ENCODE measurements at places on chromosomes 13 and 19.
A peak's percentile ranks its signal among the peaks of the same experiment; 100 is the strongest.

- peak; percentile 97 for DNase-seq
These were observed 16.9 kb upstream of the BTBD2 start for GRCh38 chr19:2032296-2032941.

DNA sequence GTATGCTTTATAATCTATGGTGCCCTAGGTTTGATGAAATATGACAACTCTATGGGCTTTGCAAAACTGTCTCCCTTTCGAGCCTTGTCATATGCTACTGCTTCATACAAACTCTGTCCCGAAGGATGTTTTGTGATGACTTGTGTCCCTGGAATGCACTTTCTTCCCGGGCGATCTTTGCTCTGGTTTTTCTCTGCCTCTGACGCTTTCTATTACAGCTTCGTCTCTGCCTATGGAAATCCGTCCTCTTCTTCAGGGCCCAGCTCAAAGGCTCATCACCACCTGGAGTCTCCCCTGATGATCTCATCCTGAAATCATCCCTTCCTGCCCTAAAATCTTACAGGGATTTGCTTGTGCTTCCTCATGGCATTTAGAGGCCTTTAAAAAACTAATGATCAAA, 191.5 kb upstream of the KL start:
- no peak for DNase-seq

GRCh38 chr19:31496076-31496475, 146.8 kb upstream of the TSHZ3 start:
- DNase-seq: no peak

- DNase-seq: no peak
These were observed 9.7 kb upstream of the CEBPA start for GRCh38 chr19:33312065-33312464.

DNA sequence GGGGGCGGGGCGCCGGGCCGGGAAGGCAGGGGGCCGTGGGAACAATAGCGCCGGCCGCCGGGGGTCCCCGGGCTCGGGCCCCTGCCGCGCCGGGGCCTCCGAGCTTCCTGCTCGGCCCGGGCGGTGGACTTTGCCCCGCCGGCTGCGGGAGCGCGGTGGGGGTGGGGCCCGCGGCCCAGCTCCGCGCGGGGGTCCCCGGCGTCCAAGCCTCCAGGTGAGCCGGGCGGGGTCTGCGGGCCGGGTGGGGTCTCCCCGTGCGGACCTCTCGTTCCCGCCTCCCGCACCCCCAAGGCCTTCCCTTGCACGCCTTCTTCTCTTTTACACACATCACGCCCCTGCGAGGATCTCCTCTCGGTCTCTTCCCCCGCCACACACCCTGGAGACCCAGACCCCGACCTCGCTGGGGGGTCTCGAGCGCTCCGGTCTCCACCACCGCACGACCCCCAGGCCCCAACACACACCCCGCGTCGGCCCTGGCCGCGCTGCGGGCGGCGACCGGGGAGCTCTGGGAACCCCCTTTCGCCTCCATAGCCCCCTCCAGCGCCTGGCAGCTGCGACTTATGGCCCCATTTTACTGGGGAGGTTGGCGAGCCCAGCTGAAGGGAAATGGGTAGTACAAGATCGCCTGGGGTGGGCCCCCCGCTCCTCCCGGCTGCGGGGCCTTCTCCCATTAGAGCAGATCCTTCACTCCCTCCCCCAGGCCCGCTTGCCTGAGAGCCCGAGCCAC, 711 bp downstream of the CAMSAP3 start:
- DNase-seq: no peak

GRCh38 chr13:39196965-39197646, 158.8 kb downstream of the NHLRC3 start:
- no peak for DNase-seq

GRCh38 chr19:18789883-18790565, 1.1 kb downstream of the COMP start:
- DNase-seq: no peak

DNA sequence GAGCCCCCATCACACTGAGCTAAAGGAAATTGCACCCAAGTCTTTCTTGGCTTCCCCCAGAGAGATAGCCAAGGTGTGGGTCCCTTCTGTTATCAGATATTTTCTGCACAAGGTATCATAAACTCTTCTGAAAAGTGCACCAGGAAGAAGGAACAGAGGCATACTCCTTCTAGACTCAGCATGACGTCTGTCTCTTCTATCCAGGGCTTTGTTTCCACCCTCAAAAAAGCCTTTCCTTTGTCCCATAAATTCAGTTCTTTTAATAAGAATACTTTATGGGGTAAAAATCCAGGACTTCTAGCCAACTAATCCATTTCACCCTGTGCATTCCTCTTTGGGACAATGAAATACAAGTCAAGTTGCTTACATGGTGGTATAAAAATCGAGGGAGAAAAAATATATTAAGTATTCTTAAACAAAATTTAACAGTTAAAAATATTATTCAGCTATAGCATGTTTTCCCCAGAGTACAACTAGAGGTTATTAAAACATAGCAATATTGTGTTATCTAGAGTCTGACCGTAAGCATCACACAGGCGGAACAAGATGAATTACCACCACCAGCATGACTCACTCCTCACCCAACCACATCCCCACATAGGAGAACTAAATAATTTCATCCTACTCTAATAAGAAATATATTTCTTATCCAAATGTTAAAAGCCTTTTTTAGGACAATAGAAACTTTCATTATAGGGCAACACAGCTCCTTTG, 79.9 kb upstream of the GPC6 start:
- no peak for DNase-seq

- no peak for DNase-seq
These were observed 101.7 kb upstream of the SPRY2 start for GRCh38 chr13:80442609-80443008.

GRCh38 chr19:19345232-19345631, 24.6 kb downstream of the MAU2 start:
- no peak for DNase-seq

- DNase-seq: no peak
These were observed 15.1 kb upstream of the CEBPG start for GRCh38 chr19:33358408-33358807.

DNA sequence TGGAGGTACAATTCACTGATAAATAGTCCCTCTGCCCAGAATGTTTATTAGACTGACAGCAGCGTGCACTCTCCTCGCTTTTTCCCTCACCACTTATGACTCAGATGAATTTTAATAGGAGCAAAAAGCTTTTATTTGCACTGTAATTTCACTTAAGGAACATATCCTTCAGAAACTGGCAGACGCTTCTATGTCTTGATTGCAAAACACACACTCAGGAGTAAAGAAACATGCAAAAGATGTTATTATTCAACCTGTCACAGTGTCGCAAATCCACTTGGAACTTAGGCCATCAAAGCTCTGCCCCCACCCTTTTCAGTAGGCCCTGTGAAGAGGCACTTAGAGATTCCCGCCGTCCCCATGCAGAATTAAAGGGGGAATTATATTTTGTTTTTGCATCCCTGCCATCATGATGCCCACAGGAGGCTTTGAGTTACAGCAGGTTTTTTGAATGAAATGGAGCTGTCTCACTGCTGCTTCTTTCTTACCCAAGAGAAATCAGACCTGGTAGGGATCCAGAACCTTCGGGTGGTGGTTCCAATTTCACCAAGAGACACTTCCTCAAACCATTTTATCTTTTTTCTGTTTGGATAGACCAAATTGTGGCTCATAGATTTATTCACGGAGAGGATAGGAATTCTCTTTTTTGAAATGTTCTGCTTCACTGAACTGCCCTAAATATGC, 74.5 kb downstream of the GGACT start:
- peak; percentile 72 for DNase-seq

GRCh38 chr13:50352720-50353480, 337.7 kb downstream of the KCNRG start:
- no peak for DNase-seq

DNA sequence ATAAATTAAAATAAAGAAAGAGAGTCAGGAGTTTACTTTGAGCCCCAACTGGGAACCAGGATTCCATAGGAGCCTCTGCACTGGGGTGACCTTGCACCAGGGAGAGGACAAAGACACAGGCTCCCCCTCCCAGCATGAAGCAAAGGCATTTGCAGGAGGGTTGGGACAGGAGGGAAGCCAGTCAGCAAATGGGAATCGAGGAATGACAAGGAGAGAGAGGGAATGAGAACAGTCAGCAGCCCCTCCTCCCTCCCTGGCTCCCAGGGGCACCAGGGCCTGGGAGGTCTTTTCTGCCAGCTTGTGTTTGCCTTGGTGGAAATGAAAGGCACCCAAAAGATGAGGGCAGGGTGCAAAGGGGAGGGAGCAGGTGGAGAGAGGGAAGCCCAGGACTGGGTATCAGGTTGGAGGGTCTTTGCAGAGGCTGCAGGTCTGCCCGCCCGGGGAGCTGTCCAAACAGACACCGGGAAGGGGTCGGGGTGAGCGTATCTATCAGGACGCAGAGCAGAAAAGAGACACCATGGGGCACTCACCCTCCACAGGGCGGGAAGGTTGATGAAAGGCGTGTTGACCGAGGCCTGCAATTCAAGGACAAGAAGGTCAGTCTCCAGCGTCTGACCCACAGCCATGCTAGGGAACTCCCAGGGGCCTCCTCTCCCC, 3.8 kb downstream of the SBSN start:
- no peak for DNase-seq

DNA sequence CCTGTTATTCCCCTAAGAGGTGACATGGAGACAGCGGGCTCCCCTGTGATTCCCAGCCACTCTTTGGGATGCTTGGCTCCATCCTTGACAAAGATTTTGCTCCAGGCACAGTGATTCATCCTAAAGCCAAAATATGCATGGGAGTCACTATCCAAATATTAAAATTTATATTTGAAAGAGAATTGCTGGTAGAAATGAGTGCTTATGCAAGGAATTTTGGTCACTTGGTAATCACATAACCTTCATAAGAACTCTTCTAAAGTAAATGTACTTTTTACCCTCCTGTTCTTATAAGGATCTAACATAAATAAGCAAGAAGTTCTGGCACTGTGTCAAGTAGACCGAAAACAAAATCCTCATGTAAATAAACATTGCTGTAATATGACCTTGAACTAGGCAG, 385.8 kb downstream of the ITGBL1 start:
- no peak for DNase-seq

DNA sequence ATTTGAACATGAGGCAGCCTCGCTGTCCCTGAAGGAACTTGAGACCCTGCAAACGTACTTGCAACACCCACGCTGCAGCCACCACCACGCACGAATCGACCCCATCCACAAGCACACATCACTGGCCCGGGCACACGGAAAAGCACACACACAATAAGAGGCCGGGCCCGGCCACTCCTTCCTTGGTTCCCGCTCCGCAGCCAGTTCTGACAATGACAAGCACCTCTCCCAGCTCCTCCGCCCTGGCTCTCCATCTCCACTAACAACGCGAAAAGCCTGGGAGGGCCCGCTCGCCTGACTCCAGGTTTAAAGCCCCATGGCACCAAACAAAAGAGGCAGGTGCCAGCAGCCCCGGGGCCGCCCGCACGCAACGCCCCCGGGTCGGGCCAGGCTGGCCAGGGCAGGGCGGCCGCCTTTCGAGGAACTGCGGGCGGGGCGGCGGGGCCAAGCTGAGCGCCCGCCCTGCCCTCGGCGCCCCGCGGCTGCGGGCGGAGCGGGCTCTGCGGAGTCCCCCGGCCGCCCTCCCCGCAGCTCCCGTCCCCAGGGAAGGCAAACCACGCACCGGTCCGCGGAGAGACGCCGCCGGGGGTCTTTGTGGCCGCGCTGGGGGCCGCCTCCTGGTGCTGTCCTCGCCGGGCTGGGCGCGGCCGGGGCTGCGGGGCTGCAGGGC, 495 bp downstream of the DCLK1 start:
- DNase-seq: no peak

- DNase-seq: no peak
These were observed 3.1 kb upstream of the MAG start for GRCh38 chr19:35288906-35289305.

DNA sequence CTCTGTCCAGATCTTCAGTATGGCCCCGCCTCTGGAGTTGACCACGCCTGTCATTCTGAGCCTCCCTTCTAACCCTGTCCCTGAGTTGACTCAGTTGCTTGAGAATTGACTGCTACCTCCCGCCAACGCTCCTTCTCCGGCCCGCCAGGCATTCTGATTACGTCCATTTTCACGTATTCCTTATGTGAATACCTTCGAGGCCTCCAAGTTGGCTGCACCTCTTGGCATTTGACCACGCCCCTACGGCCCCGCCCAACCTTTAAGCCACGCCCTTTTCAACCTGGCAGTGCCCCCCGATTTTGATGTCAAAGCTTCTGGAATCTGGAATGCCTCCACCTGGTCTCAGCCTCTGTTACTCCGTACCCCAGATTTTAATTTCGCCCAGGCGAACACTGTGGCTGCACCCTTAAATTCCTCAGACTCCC, 1.7 kb upstream of the EML2 start:
- DNase-seq: peak; percentile 37

GRCh38 chr19:54133312-54133956, 4.1 kb upstream of the CNOT3 start:
- no peak for DNase-seq

DNA sequence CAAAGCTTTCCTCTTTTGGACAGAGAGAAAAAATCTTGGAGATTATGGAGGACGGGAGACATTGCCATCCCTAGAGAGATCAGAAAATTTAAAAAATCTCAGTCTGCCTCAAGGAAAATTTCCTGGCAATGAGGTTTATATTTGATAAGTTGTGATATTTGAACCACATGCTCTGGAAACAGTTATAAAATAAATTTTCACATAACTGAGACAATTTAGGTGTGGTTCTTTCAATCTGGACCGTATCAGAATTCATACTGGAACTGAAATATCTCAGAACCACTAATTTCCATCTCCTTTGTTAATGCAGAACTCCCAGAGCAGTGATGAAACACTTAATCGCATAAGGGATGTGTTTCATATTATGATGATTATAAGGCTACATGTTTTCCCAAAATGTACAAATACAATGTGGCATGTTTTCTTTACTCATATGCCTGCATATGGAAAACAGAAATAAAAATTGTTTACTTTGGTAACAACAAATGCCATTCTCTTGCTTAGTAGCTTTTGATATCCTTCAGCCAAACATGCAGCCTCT, 13.7 kb downstream of the UBE2L5 start:
- DNase-seq: no peak

DNA sequence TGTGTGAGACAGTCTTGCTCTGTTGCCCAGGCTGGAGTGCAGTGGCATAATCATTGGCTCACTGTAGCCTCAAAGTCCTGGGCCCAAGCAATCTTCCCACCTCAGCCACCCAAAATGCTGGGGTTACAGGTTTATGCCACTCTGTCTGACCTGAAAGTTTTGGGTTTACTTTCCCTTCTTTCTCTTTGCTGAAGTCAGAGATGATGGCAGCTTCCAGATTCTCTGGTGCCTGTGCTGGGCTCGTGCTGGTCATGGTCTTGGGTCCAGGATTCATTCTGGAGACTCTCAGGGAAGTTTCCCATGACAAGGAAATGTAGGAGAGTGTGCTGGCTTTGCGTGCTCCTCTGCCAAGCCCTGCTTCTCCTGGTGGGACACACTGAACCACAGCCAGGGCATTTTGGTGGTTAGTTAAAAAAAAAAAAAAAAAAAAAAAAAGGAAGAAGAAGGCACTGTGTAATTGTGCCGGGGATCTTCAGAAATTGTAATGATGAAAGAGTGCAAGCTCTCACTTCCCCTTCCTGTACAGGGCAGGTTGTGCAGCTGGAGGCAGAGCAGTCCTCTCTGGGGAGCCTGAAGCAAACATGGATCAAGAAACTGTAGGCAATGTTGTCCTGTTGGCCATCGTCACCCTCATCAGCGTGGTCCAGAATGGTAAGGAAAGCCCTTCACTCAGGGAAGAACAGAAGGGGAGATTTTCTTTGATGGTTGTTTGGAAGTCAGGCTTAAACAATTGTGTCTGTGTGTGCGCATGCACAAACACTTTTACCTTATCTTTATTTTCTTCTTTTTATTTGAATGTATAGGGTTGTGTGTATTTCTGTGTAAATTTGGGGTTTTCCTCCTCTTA, at the start of gene ALOX5AP:
Gene ALOX5AP (plus strand): TSS at position 519 of the 847 bp plus-strand sequence. CDS start 63 bp downstream, at position 582.
- no peak for DNase-seq

GRCh38 chr19:46413262-46414031, at the start of gene CCDC8:
Gene CCDC8 (minus strand): TSS chr19:46413564. CDS start chr19:46412810, 754 bp downstream.
- peak; percentile 69 for DNase-seq

GRCh38 chr13:39587939-39588338, 15.1 kb downstream of the LHFPL6 start:
- peak; percentile 40 for DNase-seq
